Neural progenitor cell (in vitro differentiated cells): ENCODE measurements at places on chromosomes 12 and 14. TPM values are rescaled to one million over a fixed set of nuclear protein-coding genes. Genes with fewer than 3 reads are reported as not detected.

The EPYC gene
- not detected in 2 replicates for total RNA-seq

The GABARAPL1 gene
- 38.9 and 39.3 TPM in 2 replicates for total RNA-seq

The CRIP1 gene
- 2.6 TPM in 1 of 2 replicates, not detected in the other for total RNA-seq

The ITGB7 gene
- total RNA-seq = 0.43 TPM in 1 of 2 replicates, not detected in the other

The DMAC2L gene
- 17.1 and 17.6 TPM in 2 replicates for total RNA-seq

The PLXNC1 gene
- 13.4 and 16.7 TPM in 2 replicates for total RNA-seq

The CLEC4A gene
- 0.43 and 2.0 TPM in 2 replicates for total RNA-seq

The PKP2 gene
- total RNA-seq = 10.6 and 11.1 TPM in 2 replicates

The MYH6 gene
- total RNA-seq = 0.03 TPM in 1 of 2 replicates, not detected in the other

- H3K4me1 ChIP-seq = peaks cover 6% of the 10 kb centered on the region
- H3K36me3 ChIP-seq = no peaks in the 10 kb centered on the region
These were observed 34.0 kb upstream of the CAPRIN2 start for GRCh38 chr12:30788754-30789153.

DNA sequence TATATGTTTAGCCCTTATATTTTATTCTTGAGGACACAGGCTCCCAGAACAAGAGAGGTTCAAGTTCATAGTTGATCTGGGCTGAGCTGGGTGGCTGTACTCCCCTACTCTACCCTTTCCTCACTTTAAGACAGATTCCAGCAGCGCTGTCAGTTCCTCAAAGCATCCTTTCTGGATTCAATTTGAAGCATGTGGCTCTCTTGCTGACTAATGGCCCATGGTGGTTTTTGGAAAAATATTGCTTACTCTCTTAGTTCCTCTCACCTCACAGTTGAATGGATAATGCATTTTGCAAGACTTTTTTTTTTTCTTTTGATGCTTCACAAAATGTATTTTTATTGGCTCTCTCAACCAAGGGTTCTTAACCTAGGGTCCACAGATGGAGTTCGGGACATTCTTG, 4.1 kb downstream of the PELI2 start:
- DNase-seq = no peak
- H3K27me3 ChIP-seq = peaks cover 16% of the 10 kb centered on the region
- no peak overlapping the region for H3K4me3 ChIP-seq
- no peaks in the 10 kb centered on the region for H3K36me3 ChIP-seq
- H3K4me1 ChIP-seq = peaks cover 36% of the 10 kb centered on the region

GRCh38 chr14:81234278-81234677, 13.5 kb upstream of the GTF2A1 start:
- H3K4me1 ChIP-seq = peaks cover 26% of the 10 kb centered on the region
- H3K4me3 ChIP-seq = no peak overlapping the region
- no peak for DNase-seq
- H3K36me3 ChIP-seq = no peaks in the 10 kb centered on the region

DNA sequence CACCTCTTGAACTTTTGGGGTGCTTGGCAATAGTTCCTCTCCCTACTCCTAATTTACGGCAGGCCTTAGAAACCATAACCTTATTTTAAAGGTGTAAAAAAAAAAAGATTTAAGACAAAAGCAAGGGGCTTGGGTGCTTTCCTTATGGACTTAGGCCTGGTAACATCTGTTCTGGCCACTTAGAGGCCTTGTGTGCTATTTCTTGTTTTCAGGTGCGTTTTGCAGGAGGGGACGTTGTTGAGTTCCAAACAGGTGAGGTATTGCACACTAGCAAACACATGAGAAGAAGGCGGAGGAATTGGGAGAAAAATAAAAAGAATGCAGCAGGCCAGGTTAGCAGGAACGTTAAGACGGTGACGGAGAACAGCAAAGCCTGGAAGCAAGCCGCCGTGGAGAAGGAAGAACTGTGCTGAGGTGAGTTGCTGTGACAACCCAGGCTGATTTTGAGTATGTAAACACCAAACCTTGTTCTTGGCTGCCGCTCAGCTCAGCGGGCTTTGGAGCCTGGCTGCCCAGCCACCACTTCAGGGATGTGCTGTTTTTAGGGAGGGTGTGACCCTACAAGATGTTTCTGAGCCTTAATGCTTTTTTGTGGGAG, 17.3 kb downstream of the EMG1 start:
- no peaks in the 10 kb centered on the region for H3K4me1 ChIP-seq
- H3K27ac ChIP-seq = no peak overlapping the region
- no peaks in the 10 kb centered on the region for H3K36me3 ChIP-seq

GRCh38 chr14:45799511-45799910, 546.5 kb upstream of the MIS18BP1 start:
- DNase-seq = no peak
- H3K27me3 ChIP-seq = no peaks in the 10 kb centered on the region
- H3K4me1 ChIP-seq = peaks cover 8% of the 10 kb centered on the region

DNA sequence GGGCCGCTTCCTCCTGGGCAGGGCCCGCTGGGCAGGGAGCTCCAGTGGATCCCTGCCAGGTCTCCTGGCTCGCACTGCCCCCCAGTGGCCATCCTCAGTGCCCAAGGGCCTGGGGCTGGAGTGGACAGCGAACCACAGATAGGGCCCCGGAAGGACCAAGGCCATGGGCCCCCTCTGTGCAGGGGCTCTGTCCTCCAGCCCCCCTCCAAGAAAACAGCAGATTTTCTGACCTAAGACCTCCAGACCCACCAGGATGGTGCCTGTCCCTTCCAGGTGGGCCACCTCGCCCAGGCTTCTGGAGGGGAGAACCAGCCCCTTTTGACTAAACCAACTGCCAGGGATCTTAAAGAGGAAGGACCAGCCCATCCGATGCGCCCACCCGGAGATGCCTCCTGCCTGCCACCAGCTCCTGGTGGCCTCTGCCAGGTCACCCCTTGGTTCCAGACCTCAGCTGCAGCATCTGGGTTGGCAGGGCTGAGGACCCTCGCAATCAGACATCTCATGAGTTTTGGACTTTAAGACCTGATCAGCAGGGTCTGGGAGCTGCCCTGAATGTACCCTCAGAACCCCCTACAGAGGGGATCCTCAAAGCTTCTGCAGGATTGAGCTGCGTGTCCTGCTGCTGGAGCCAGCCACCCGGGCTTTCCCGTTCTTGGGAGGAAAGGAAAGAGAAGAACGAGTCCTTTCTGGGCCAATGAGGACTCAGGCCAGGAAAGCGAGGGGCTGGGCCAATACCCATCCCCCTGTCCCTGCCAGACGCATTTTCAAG, 325.8 kb upstream of the DIO3 start:
- no peak overlapping the region for H3K4me3 ChIP-seq
- H3K27me3 ChIP-seq = no peaks in the 10 kb centered on the region
- H3K36me3 ChIP-seq = no peaks in the 10 kb centered on the region
- peaks cover 21% of the 10 kb centered on the region for H3K4me1 ChIP-seq

- no peak for DNase-seq
- no peak overlapping the region for H3K27ac ChIP-seq
- no peaks in the 10 kb centered on the region for H3K27me3 ChIP-seq
- no peaks in the 10 kb centered on the region for H3K36me3 ChIP-seq
These were observed 22.7 kb upstream of the PPP2R5C start for GRCh38 chr14:101738703-101739320.

DNA sequence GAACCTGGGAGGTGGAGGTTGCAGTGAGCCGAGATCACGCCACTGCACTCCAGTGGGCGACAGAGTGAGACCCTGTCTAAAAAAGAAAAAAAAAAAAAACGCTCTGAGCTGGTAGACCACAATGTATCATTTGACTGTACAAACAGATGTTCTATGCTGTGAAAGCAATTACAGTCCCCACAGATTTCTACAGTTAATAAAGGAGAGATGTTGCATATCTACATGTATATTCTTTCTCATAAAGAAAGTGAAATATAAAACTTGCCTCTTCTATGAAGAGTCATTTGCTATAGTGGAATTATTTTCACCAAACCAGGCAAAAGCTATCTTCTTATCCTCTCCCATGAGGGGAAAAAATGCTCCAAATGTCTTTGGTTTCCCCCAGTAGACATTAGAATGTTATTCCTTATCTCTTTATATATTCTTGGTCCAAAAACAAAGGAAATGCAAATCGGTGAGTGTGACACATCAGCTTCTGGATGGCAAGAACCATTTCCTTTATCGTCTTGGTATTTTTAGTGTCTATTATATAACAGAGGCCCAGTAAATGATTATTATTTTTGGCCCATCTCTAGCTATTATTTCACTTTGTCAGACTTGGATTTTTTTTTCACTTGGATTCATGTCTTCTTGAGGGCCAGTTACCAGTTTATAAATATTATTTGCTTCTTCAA, 230.4 kb downstream of the SSPN start:
- H3K4me3 ChIP-seq = no peak overlapping the region
- DNase-seq = no peak
- H3K27ac ChIP-seq = no peak overlapping the region
- H3K27me3 ChIP-seq = no peaks in the 10 kb centered on the region

DNA sequence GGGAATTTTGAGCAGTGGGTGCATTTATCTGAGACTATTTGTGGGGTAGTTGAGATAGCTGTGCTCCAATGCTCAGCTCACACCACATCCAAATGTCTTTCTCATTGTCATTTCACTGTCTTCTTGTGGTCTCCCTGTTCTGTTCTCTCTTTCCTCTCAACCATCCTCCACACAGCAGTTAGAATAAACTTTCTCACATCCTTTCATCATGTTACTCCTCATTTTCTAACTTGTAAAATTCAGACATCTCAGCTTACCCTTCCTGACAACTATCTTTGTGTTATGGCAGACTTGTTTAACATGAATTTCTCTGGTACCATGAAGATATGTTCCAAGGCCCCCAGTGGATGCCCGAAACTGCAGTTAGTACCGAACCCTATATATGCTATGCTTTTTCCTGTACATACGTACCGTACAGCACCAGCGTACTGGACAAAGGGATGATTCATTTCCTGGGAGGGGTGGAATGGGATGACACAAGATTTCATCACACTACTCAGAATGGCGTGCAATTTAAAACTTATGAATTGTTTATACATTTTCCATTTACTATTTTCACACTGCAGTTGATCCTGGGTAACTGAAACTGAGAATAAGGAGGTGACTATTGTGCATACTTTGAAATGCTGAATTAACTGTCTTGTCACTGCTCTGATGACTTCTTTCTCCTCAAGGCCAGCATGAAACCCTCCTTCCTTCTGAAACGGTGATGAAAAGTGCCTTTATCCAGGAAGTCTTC, 177.1 kb upstream of the SLC38A2 start:
- DNase-seq = no peak
- H3K4me3 ChIP-seq = no peak overlapping the region
- no peaks in the 10 kb centered on the region for H3K27me3 ChIP-seq

GRCh38 chr14:32480337-32480736, 151.2 kb downstream of the AKAP6 start:
- no peak for DNase-seq
- no peaks in the 10 kb centered on the region for H3K27me3 ChIP-seq
- no peak overlapping the region for H3K27ac ChIP-seq
- H3K4me3 ChIP-seq = no peak overlapping the region
- no peaks in the 10 kb centered on the region for H3K36me3 ChIP-seq

- no peak overlapping the region for H3K4me3 ChIP-seq
- no peaks in the 10 kb centered on the region for H3K36me3 ChIP-seq
- H3K4me1 ChIP-seq = no peaks in the 10 kb centered on the region
- no peaks in the 10 kb centered on the region for H3K27me3 ChIP-seq
- no peak overlapping the region for H3K27ac ChIP-seq
These were observed 102.5 kb upstream of the BBS10 start for GRCh38 chr12:76450690-76451089.

DNA sequence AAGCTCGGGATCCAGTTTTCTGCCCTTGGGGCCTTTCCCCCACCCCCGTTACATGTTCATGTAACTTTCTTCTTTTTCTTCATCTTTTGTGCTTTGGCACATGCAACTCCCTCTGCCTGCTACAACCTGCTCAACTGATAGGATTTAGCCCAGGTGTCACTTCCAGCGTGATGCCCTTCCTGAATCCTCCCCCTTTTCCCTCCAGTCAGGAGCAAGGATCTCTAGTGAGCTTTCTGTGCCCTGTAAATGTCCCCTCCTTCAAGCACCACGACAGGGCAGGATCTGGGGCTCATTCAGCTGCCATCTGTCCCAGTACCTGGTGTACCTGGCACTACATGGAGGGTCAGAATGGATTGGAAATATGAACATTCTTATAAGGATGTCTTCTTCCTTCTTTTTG, 15.3 kb downstream of the PELI2 start:
- H3K4me1 ChIP-seq = peaks cover 90% of the 10 kb centered on the region
- no peak overlapping the region for H3K4me3 ChIP-seq
- no peaks in the 10 kb centered on the region for H3K36me3 ChIP-seq

- DNase-seq = no peak
- no peaks in the 10 kb centered on the region for H3K36me3 ChIP-seq
- no peaks in the 10 kb centered on the region for H3K4me1 ChIP-seq
- H3K27me3 ChIP-seq = no peaks in the 10 kb centered on the region
- no peak overlapping the region for H3K27ac ChIP-seq
- H3K4me3 ChIP-seq = no peak overlapping the region
These were observed 123.2 kb downstream of the CHST11 start for GRCh38 chr12:104579718-104580495.

GRCh38 chr14:72898448-72898847, 4.5 kb upstream of the DPF3 start:
- DNase-seq = no peak
- H3K4me3 ChIP-seq = no peak overlapping the region
- no peaks in the 10 kb centered on the region for H3K36me3 ChIP-seq
- H3K27me3 ChIP-seq = peaks cover 42% of the 10 kb centered on the region
- peaks cover 13% of the 10 kb centered on the region for H3K4me1 ChIP-seq
- H3K27ac ChIP-seq = no peak overlapping the region

DNA sequence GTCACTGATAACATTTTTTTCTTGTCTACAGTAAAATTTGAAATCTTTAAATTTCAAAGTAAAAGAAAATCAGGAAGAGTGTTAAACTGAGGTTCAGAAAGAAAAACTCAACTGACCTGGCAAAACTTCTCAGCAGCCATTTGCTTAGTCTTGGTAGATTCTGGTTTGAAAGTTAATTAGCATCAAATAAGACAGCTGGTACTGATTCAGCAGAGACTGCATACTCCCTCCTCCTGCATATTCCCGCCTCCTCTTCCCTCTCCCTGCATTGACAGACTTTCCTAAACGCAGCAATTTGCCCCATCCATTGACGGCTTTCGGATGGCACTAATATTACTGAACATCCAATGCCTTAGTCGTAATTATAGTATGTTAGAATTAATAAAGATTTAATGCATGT, 520.8 kb downstream of the FLRT2 start:
- H3K4me3 ChIP-seq = no peak overlapping the region
- H3K4me1 ChIP-seq = no peaks in the 10 kb centered on the region
- DNase-seq = no peak
- H3K27me3 ChIP-seq = no peaks in the 10 kb centered on the region
- no peaks in the 10 kb centered on the region for H3K36me3 ChIP-seq
- no peak overlapping the region for H3K27ac ChIP-seq
